HTR-8/SVneo (cell line): ENCODE measurements at places on chromosomes 7 and 10.

DNA sequence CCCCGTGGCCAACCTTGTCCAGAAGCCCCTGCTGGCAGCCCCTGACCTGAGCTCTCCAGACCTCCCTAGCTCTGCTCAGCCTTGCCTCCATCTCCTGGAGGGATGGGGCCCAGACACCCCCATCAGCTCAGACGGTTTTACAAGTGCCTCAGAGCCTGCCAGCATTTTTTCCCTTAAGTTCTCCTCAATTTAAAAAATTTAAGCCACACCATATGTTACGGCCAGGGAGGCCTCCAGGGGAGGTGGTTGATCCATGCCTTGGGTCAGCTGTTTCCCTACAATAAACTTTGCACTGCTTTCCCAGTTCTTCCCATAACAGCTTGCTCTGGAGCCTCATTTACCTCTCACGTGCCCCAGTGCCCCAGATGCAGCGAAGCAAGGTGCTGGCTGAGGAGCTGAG, 143.5 kb downstream of the RGS10 start:
- DNase-seq = no peak

GRCh38 chr10:49089557-49090188, 25.6 kb downstream of the VSTM4 start:
- no peak for DNase-seq

DNA sequence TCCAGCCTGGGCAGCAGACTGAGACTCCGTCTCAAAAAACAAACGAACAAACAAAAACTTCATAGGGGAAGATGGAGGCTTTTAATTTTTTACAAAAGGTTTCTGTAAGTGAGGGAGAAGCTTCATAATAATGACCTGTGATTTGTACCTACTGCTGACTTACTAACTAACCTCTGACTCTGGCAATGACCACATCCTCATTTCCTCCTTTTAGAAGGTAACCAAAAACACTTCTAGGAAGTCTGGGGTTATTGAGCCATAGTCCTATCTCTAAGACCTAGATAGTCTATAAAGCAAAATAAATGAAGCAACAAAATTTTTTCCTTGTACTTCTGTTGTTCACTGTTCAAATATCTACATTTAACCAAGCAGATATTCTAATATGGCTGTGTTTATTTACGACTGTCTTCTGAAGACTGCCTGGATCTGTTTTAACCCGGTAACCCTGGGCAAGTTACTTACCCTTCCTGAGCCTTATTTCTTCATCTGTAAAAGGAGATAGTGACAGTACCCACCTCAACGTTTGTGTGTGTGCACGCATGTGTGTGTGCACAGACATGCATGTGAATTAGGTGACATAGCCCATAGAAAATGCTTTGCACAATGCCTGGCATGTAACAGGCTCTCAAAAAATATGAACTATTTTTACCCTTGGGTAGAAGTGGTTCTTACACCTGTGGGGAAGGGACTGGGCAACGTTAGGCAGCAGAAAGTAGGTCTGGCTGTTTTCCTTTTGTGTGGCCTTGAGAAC, 30.8 kb upstream of the SMNDC1 start:
- no peak for DNase-seq

- no peak for DNase-seq
Observed at GRCh38 chr10:4119107-4119506, 334.1 kb upstream of the KLF6 start.

DNA sequence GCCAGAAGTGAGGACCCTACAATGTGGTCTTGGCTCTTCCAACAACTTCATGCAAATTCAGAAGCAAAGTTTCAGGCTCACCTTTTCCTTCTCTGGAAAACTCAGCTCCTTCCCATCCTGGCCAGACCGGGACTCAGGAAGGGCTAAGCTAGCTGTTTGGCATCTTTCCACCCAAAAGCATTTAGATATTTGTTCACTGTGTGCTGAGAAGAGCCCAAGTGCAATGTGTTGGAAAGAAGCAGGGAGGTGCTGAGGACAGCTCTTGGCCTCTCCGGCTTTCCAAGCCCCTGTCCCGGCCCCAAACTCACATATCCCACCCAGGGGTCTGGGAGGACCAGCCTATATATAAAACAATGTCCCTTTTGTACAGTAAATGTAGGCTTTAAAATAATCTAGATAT, 44.5 kb downstream of the MKI67 start:
- no peak for DNase-seq

- no peak for DNase-seq
Observed at GRCh38 chr7:96034940-96035727, 262.8 kb downstream of the DYNC1I1 start.

DNA sequence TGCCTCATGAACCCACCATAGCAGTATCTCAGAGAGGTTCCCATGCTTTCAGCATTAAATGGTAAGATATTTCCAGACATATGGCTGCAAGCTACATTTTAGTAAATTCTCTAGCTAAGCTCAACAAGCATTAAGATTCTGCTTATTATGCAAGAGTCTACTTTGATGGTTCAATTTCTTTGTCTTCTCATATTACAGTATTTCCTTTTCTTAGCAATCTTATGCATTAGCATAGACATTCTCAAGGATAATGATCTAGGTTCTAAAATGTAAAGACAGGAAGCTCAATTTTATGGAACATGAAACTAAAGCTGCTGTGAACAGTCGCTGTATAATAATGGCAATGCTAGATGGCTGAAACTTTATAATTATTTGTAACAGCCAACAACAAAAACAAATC, 39.2 kb downstream of the MEOX2 start:
- DNase-seq = no peak

GRCh38 chr10:73183667-73184281, 15.9 kb downstream of the FAM149B1 start:
- DNase-seq = no peak

- no peak for DNase-seq
Observed at GRCh38 chr7:150314639-150315239, 8.4 kb upstream of the LRRC61 start.

- no peak for DNase-seq
Observed at GRCh38 chr7:27581119-27581518, 81.6 kb downstream of the HIBADH start.

GRCh38 chr7:159177284-159177953, 32.8 kb upstream of the VIPR2 start:
- DNase-seq = peak; percentile 17

DNA sequence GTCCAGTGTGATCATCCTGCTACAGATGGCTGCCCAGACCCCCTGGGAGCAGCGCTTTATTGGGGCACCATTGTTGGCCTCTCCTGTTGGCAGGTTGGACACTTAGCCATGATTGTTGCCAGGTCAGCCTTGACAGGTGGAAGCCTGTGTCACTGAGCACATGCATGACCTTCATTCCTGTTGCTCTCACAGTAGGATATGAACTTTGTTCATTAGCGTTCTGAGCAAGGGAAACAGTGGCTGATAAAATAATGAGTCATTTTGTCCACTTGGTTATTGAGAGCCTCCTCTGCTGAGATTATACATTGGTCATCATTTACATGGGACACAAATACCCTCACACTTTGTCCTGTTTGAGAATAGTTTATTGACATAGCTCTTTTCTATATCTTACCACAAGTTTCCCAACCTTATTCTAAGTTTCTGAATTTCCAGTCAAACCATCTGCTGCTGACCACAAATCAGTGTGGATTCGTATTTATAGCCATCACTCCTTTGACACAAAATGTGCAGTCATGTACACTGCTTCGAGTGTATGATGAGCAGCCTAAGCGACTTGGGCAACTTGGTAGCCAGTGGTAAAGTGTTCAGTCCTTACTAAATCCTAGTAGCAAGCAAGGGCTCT, 102.6 kb downstream of the TPST1 start:
- DNase-seq = no peak

DNA sequence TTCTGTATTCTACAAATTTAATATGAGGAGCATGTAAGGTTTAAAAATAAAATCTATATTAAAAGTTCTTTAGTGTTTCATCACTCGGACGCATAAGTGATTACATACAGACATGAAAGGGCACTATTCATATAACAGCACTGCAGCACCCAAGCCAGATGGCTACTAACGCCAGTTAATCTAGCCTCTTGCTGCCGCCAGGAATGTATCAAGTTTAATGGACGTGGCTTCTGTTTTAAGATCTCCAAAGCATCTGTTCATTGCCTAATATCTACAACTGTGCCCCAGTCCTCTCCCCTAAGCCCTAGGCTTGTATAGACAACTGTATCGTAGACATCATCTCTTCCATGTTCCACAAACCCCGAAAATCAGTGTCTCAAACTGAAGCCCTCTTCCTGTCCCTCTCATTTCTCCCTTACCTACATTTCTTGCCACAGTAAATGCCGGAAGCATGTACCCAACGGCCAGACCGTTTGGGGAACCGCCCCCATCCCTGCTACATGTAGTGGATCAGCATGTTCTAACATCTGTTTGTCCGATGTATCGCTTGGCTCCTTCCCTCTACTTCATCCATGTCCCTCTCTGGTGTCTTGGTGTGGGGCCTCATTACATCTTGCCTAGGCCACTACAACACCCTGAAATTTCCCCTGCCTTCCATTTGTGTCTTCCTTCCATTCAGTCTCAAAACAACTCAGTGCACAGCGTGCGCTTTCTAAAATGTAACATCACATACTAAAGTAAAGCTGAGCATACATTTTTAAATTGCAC, 147.5 kb upstream of the RSU1 start:
- DNase-seq = no peak

DNA sequence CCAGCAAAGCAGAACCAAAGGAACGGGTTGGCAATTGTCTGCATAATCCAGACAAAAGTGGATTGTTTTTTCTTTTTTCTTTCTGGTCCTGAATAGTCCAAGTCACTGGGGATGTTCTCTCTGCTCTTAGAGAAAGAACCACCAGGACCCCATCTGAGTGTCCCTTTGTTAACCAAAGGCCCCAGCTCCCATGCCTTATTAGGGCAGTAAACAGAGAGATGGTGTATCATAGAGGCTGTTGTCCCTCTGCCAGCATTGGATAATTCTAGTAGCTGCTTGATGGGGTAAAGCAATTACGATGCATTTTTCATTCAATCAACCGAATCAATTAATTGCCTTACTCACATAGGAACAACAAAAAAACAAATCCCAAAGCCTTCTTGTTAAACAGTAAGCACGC, 213.0 kb downstream of the BUB3 start:
- no peak for DNase-seq

GRCh38 chr7:157977306-157977705, 610.3 kb downstream of the PTPRN2 start:
- DNase-seq = no peak

GRCh38 chr7:38300175-38300574, 26.7 kb upstream of the TARP start:
- no peak for DNase-seq

- DNase-seq = no peak
Observed at GRCh38 chr7:14403587-14403986, 414.1 kb upstream of the ETV1 start.

DNA sequence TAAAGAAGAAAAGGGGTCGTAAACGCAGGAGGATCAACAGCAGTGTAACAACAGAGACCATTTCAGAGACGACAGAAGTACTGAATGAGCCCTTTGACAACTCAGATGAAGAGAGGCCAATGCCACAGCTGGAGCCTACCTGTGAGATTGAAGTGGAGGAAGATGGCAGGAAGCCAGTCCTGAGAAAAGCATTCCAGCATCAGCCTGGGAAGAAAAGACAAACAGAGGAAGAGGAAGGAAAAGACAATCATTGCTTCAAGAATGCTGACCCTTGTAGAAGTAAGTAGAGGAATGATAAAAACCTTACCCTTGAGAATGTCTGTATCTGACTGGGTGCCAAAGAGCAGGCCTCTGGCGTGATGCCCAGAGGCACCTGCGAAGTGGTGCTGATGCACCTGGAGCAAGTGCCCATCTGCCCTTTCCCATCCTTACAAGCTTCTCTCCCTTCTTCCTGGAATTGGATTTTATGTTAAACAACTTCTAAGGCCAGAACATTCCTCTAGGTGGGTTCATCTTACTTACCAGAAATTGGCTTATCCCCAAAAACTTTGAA, 86.4 kb upstream of the SAMD8 start:
- no peak for DNase-seq

- DNase-seq = no peak
Observed at GRCh38 chr10:31590023-31590800, 271.2 kb downstream of the ZEB1 start.

DNA sequence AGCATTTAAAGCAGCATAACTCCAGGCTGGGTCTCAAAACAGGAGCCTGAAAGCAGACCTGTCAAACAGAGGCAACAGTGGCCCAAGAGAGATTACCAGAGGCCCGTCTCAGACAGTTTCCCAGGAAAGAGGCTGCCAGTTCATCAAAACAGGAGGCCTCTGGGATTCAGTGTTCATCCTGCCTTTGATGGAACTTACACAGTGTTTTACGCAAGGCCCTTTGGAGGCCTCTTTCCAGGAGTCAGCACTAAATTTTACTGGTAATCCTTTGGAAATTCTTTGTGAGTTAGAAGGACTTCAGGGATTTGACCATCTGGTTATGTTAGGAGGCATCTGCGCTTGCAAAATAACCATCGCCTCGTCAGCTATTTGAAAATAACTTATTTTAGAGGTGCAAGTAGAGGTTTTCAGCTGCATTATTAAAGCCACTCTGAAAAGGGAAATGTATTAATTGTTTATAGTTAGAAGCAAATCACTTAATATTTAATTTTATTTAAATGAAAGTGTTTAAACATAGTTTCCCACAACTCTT, 501.2 kb upstream of the COBL start:
- DNase-seq = no peak

GRCh38 chr10:24385776-24386175, 176.8 kb downstream of the KIAA1217 start:
- no peak for DNase-seq

DNA sequence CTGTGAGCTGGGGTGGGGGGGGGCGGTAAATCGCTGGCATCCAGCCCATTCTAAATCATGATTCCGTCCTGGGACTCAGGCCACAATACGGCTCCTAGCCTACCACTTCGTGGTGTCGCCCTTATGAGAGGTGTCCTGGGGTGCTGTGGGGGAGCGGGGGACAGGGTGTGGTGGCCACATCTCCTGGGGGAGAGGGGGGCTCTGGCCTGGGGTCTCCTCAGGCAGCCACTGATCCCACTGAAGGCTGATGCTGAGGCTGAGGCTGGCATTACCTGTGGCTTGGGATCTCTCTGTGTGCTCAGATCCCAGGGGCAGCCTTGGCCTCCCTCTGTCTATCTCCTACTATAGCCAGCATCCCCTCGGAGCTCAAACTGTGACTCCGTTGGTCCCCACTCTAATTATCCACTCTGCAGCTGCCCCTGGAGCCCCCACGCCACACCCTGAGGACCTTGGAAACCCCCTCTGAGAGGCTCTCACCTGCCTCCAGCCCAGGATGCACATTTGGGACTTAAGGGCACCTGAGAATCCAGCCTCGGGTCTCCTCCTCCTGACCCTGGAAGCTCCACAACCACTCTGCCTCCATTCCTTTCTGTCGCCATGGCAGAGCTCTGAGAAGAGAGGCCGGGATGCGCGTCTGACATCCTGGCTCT, 249.3 kb upstream of the TCERG1L start:
- no peak for DNase-seq

DNA sequence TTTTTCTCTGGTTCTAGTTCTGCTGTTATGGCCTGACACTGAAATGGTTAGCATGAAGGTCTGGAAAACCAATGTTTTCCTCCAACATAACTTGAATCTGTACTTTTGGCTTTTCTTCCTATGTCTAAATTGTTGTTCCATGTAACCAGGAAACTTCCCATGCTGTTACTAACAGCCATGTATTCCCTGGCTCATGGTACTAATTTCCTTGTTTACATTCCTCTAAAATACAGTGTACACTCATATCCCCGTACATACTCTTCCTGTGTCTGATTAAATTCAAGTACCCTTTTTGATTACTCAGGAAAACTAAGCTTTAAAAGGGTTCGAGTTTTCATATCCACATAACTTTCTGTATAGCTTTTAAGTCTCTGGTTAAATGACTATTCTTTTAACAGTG, 12.3 kb upstream of the ACSM6 start:
- DNase-seq = no peak
